ENCODE measurements at places on chromosomes 5 and 9. TPM values are rescaled to one million over a fixed set of nuclear protein-coding genes. Genes with fewer than 3 reads are reported as not detected.

The CDH12 gene
- not detected for total RNA-seq

The PCDHGC5 gene
- 3.7 TPM for total RNA-seq

The SHROOM1 gene
- total RNA-seq = 4.5 TPM

The IFNA1 gene
- total RNA-seq = not detected

DNA sequence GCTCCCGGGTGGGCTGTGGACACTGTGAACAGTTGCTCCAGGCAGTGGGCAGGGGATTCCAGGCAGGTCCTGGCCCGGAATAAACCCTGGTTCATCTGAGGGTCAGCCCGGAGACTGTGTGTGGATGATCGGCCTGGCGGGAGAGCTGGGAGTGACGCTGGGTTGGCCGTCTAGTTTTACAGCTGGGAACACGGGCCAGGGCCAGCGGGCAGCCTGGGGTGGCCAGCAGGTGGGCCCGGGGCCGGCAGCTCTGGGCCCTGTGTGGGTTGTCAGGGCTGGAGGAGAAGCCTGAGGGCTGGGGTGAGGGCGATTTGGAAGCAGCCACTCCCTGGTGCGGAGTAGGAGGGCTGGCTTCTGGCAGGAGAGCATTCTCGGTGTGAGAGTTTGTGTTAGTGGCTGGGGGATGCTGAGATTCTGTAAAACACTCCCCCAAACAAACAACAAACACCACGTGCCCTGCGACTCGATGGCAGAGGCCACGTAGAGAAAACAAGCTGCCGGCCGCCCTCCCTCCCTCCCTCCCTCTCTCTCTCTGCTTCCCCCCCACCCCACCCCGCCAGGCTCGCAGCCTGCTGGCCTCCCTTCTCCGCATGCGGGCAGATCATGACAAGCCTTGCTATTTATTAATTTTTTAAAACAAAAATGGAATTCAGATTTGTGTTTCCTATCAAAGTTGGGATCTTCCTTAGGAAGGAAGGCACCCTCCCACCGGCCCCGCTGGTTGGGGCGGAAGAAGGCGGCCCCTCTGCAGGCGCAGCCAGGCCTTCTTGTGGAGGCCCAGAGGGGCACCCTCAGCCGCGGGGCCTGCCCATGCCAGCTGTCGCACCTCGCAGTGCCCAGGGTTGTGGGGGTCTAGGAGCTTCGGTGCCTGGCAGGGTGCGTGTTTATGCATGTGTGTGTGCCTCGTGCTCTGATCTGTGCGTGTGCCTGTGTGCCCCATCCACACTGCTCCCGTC, 49.5 kb downstream of the RXRA start:
- no peaks in the 10 kb centered on the region for H3K36me3 ChIP-seq
- H3K4me1 ChIP-seq = peaks cover 100% of the 10 kb centered on the region
- H3K4me3 ChIP-seq = peak overlapping the region; percentile 26
- H3K27me3 ChIP-seq = no peaks in the 10 kb centered on the region

DNA sequence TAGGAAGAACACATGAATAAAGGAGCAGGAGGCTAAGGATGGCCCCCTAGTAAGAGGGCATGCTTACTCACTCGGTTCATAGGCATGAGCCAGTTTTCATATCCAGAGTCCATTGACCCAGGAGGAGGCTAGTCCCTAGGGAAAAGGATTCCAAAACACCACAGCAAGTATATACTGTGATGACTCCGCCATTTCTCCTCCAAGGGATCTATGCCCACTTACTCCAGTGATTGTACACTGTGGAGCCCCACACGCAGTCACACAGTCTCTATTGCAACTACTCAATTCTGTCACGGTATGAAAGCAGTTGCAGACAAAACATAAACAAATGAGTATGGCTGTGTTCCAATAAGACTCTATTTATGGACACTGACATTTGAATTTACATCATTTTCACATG, 117.7 kb upstream of the ALDH1B1 start:
- H3K36me3 ChIP-seq = no peaks in the 10 kb centered on the region
- no peak overlapping the region for H3K4me3 ChIP-seq
- no peak for DNase-seq
- H3K27me3 ChIP-seq = no peaks in the 10 kb centered on the region

- no peak overlapping the region for H3K27ac ChIP-seq
- no peaks in the 10 kb centered on the region for H3K4me1 ChIP-seq
- H3K27me3 ChIP-seq = no peaks in the 10 kb centered on the region
- H3K36me3 ChIP-seq = no peaks in the 10 kb centered on the region
- no peak for DNase-seq
Observed at GRCh38 chr5:129554134-129554904, 94.2 kb downstream of the ADAMTS19 start.

GRCh38 chr5:122107016-122107415, 22.3 kb upstream of the ZNF474 start:
- H3K27me3 ChIP-seq = no peaks in the 10 kb centered on the region
- no peak for DNase-seq
- H3K36me3 ChIP-seq = no peaks in the 10 kb centered on the region
- no peak overlapping the region for H3K4me3 ChIP-seq

- no peak overlapping the region for H3K4me3 ChIP-seq
- H3K36me3 ChIP-seq = no peaks in the 10 kb centered on the region
- DNase-seq = no peak
- H3K4me1 ChIP-seq = no peaks in the 10 kb centered on the region
- no peaks in the 10 kb centered on the region for H3K27me3 ChIP-seq
Observed at GRCh38 chr5:53194086-53194485, 84.5 kb upstream of the MOCS2 start.

GRCh38 chr5:122056913-122057312, 21.1 kb downstream of the LOX start:
- no peak overlapping the region for H3K4me3 ChIP-seq
- no peaks in the 10 kb centered on the region for H3K36me3 ChIP-seq
- no peaks in the 10 kb centered on the region for H3K27me3 ChIP-seq
- DNase-seq = no peak
- no peaks in the 10 kb centered on the region for H3K4me1 ChIP-seq

DNA sequence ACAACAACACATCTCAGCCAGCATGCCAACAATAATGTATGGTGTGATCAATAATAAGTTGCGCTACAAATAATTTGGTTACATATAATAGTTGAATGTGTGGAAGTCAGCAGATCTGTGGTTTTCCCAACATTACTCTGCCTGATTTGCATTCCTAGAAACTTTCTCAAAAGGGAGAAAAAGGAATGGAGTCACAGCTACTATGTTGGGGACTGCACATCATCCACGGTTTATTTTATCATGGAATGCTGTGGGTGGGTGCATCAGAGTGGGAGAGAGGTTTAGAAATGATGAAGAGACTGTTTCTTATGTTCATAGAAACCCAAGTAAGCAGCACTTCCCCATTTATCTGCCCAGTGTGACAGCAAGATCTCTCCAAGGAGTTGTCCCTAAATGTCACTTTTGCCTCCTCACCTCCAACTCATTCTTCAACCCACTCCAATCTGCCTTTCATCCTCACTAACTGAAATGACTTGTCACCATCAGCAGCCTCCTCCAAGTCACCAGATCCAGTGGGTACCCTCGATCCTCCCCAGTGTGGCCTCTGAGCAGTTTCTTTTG, 2.8 kb upstream of the SPOCK1 start:
- no peak overlapping the region for H3K27ac ChIP-seq
- no peak overlapping the region for H3K4me3 ChIP-seq
- H3K27me3 ChIP-seq = no peaks in the 10 kb centered on the region

DNA sequence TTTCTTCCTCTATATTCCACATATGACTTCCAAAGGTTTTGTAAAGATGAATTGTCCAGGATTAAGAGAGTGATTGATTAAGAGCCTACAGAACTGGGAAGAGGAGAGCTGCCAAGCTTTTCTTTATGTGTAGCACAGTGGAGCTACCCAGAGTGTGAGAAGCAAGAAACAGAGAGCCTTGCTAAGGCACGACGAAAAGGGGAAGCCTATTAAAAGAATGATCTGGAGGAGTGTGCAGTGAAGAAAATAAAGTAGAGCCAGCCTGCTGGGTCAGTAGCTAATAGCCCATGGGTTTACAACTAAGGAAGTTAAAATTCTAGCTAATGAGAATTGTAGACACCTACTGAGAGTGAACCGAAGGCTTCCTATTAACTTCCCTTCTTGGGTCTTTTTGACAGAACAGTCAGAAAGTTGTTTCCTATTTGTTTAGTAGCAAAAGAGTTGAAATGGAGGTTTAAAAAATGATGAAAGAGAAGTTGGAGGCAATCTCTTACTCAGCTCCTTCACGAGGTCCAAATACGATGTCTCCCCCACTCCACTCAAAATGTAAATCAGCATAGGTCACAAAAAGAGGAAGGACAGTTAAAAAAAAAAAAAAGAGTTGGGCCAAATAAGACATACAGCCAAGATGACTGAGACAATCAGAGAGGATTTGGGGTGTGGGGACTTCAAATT, 957 bp upstream of the PRR16 start:
- DNase-seq = no peak
- no peak overlapping the region for H3K27ac ChIP-seq
- peak overlapping the region; percentile 62 for H3K4me3 ChIP-seq
- peaks cover 6% of the 10 kb centered on the region for H3K27me3 ChIP-seq
- H3K4me1 ChIP-seq = peaks cover 18% of the 10 kb centered on the region

DNA sequence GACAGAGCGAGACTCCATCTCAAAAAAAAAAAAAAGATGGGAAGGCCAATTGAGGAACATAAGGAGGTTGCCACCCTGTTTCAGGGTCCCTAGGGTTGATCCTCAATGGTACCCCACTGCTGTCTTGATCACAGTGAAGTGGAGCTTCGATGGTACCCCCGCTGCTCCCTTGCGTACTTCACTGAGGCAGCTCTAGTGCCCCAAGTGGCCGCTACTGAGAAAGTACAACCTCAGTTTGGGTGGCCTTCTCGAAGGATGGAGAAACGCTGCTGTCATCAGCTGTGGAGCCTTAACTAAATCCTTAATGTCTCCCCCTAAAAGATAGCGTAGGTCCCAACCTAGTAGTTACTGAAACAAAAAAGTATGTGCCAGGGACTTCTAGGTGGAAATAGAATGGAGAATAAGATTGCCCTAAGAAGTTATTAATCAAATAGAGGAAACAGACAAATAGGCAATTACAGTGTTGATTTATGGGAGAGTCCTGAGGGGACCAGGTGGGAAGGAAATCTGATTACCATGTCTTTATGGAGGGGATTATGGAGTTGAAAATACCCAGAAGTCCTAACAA, 6.3 kb downstream of the TESK1 start:
- H3K4me3 ChIP-seq = no peak overlapping the region
- DNase-seq = no peak
- peaks cover 36% of the 10 kb centered on the region for H3K36me3 ChIP-seq
- H3K27me3 ChIP-seq = no peaks in the 10 kb centered on the region

DNA sequence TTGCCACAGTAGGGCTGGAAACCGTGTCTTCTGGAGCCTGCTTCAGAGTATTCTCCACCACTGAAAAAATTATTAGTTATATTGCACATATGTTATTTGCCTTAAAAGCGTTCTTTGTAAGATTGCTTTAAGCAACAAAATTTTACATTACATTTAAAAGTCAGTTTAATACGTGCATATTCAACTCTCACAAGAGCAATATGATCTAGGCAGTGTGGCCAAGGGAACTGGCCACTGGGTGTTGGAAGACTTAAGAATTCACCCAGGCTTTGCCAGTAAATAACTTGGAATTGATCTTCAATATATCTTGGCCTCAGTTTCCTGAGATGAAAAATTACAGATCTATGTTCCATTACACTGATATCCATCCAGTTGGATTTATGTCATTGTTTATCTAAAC, 694.4 kb downstream of the EFNA5 start:
- H3K27ac ChIP-seq = no peak overlapping the region
- no peak for DNase-seq
- no peaks in the 10 kb centered on the region for H3K4me1 ChIP-seq
- no peaks in the 10 kb centered on the region for H3K27me3 ChIP-seq
- no peak overlapping the region for H3K4me3 ChIP-seq

- no peak overlapping the region for H3K4me3 ChIP-seq
- H3K4me1 ChIP-seq = peaks cover 7% of the 10 kb centered on the region
- DNase-seq = no peak
- no peak overlapping the region for H3K27ac ChIP-seq
- no peaks in the 10 kb centered on the region for H3K36me3 ChIP-seq
Observed at GRCh38 chr5:127839072-127839471, 135.9 kb downstream of the CCDC192 start.

DNA sequence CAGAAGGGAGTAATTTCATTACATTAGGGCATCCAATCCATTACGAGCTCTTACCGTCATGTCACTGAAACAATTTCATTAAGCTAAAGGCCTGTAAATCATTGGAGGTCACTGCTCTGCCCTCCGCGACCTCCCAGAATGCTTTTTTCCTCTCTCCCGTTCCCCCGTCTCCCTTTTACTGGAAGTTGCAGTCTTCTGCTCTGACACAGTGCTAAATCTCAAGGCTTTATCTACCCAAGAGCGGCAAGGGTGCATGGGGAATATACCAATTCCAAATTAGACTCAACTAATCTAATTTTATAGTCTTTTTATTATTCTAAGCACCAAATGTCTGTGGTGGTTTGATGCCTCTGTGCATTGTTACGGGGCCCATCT, 265.7 kb upstream of the PANK3 start:
- H3K27me3 ChIP-seq = no peaks in the 10 kb centered on the region
- H3K36me3 ChIP-seq = no peaks in the 10 kb centered on the region
- no peaks in the 10 kb centered on the region for H3K4me1 ChIP-seq
- DNase-seq = no peak
- H3K4me3 ChIP-seq = no peak overlapping the region
- H3K27ac ChIP-seq = no peak overlapping the region

DNA sequence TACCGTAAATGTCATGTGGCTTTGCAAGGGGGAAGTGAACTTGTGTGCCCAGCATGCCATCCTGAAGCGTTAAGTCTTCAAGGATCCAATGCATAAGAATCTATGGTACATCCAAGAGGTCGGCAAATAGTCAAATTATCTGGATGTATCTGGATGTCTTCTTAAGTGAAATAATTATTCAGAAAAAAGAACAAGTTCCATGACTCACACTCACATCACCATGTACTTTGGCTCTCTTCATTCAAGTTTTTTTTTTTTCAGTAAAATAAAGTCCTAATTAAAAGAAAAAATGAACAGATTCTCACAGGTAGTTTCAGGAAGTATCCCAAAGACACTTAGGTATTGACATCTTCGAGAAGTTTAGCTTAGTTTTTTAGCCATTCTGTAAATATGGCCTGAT, 62.7 kb upstream of the MEGF10 start:
- H3K4me1 ChIP-seq = peaks cover 20% of the 10 kb centered on the region
- DNase-seq = no peak
- H3K36me3 ChIP-seq = no peaks in the 10 kb centered on the region
- no peak overlapping the region for H3K27ac ChIP-seq
- H3K4me3 ChIP-seq = no peak overlapping the region

GRCh38 chr9:7862170-7862569, 62.6 kb upstream of the DMAC1 start:
- DNase-seq = no peak
- H3K4me3 ChIP-seq = no peak overlapping the region
- H3K4me1 ChIP-seq = no peaks in the 10 kb centered on the region
- no peak overlapping the region for H3K27ac ChIP-seq
